ENCODE measurements at places on chromosomes 1 and 21.
A peak's percentile ranks its signal among the peaks of the same experiment; 100 is the strongest.

DNA sequence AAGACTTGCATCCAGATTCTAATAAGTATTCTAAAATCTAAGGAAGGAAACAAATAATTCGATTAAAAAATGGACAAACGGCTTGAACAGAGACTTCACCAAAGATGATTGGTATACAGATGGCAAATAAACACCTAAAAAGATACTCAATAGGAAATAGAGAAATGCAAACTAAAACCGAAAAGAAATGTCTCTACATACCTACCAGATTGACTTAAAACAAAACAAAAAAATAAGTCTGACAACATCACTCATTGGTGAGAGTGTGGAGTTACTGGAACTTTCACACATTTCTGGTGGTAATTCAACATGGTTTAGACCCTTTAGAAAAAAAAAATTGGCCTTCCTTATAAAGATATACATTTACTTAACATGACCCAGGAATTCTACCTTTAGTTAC is 869.8 kb downstream of the TTLL7 start:
- DNase-seq: no peak

DNA sequence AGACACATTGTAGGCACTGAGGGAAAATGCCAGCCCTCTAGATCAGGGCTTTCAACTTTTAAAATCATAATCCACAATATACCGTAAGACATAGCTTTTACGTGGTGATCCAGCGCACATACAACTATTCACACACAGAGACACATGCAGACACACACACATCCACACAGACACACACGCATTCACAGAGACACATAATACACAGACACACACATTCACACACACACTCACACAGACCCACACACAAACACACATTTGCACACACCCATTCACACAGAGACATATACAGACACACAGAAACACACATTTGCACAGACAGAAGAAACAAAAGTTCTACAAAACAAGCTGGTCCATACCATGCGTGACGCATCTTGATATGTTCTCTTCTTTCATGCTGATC is 244.5 kb downstream of the RHOU start:
- no peak for DNase-seq

GRCh38 chr1:73907051-73907450 is 290.9 kb downstream of the LRRIQ3 start:
- no peak for DNase-seq

GRCh38 chr1:21032741-21033140 is 144.0 kb downstream of the EIF4G3 start:
- DNase-seq: no peak

DNA sequence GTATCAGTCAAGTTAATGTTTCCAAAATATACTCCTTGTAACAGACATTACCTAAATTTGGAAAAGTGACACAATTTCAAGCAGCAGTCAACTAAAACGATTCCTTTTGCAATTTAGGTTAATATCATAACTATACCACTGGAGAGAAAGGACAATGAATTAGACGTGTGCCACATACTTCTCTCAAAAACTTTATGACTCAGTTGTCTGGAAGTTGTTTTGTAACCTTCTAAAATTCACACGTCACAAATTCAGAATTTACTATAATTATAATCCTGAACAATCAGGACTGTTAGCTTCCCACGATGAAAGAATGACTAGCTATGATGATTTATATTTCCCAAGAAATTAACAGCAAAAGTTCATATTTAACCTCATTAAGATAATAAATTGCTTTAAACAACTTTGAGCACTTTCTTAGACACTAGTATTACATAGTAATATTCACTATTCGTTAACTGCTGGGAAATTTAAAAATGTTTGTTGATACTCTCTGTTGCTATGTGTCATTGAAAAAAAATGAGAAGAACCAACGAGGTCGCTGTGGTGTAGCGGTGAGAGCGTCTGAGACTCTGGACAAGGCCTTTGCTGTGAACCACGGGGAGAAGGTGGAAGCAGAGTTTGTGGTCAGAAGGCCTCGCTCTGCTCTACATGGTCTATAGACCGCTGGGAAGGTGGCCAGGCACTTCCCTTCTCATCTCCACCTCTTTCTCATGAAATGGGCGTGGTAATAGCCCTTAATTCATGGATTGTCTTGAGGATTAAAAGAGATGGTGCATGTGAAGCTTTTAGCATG is 27.9 kb upstream of the BATF3 start:
- no peak for DNase-seq

- DNase-seq: no peak
Measured at GRCh38 chr1:235741294-235741693, 91.7 kb upstream of the GNG4 start.

- DNase-seq: no peak
Measured at GRCh38 chr1:169797281-169797680, 2.6 kb upstream of the METTL18 start.

- DNase-seq: no peak
Measured at GRCh38 chr1:221732052-221732451, 9.8 kb downstream of the DUSP10 start.

DNA sequence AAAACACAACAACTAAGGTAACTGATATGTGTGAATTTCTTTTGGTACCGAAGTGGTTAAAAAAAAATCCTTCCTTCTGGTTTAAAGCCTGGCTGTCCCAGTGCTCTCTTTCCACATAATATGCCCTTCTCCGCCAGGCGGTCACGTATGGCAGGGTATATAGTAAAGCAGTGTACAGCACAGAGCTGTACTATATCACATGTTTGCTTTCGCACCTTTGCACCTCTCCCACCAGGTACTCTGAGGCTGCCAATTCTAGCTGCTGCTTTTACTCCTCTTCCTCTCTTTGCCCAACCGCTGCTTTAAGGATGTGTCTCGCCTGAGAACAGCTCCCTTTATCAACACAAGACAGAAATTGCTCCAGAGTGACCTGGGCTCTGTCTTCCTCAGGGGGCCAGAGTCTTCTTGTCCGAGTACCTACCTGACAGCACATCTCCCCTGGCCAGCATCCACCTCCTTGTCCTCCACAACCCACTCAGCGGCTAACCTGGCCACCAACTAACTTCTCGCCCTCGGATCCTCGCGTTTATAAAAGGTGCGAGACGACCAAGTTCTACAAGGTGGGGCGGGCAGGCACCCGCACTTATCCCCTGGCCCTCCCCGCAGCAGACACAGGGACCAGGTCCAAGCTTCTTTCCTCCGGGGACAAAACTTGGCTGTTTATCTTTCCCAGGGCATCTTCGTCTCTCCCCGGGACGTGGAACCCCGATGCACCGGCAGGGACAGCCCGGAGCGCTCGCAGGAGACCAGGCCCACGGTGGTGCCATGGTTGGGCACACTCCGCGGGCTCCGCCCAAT is 1.6 kb downstream of the COLGALT2 start:
- no peak for DNase-seq

GRCh38 chr1:5992814-5993555 is 760 bp upstream of the NPHP4 start:
- no peak for DNase-seq

- no peak for DNase-seq
Measured at GRCh38 chr1:30229960-30230359, 493.4 kb downstream of the MATN1 start.

GRCh38 chr1:61231795-61232194 is 149.4 kb downstream of the NFIA start:
- no peak for DNase-seq

- peak; percentile 18 for DNase-seq
Measured at GRCh38 chr1:10074059-10074851, 41.5 kb downstream of the UBE4B start.

Data from stimulated activated CD4-positive, alpha-beta T cell treated with anti-CD3 and anti-CD28 coated beads, Interleukin-1b, Interleukin-23, amount 100 ng/mL, for 24 hours (primary cell).